ENCODE measurements at places on chromosomes 16 and 17.

- no peak for DNase-seq
Measured at GRCh38 chr16:55438281-55438680, 40.7 kb upstream of the MMP2 start.

DNA sequence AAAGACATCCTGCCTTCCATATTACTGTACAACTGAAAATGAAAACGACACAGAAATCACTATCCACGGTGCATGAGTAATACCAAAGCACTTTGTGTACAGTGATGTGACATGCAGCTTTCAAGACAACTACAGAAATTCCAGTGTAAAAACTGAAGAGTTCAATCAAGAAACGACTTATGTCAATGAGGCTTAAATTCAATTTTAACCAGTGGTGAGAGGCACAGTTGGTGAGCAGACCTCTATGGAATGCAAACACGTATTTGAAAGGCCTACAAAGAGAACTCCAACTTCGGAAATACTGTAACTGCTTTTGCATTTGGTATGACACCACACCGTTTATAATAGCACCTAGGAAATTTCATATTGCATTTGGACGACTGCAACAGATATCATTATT, 87.6 kb downstream of the USP31 start:
- no peak for DNase-seq

DNA sequence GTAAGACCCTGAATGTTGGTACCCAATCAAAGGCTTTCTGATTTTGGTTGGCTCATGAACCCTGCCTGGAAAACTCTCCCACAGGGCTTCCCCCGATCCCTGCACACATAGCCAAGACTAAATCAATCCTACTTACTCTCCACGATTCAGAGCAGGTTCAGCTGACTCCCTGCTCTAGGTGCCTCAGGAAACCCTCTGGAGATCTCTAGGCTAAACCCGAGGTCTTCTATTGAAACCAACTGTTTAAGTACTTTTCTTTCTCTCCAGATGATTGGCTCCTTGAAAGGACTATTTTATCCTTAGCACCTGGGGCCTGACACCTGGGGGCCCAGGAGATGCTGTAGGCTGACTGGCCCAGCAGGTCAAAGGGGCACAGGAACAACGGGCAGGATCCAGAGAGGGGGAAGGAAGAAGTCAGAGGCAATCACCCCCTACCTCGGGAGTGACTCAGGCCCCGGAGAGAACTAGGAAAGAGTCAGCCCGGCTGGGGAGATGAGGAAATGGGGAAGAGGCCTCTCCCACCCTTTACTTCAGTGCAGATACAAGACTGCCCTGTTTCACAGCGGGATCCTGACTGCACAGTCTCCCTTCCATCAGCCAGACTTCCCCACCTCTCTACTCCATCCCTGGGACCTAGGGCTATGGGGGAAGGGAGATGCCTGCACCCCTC, 2.0 kb downstream of the TBC1D10B start:
- no peak for DNase-seq

- no peak for DNase-seq
Measured at GRCh38 chr16:17448640-17449638, 21.8 kb downstream of the XYLT1 start.

GRCh38 chr17:10141436-10141835, 57.0 kb downstream of the GAS7 start:
- DNase-seq: no peak

DNA sequence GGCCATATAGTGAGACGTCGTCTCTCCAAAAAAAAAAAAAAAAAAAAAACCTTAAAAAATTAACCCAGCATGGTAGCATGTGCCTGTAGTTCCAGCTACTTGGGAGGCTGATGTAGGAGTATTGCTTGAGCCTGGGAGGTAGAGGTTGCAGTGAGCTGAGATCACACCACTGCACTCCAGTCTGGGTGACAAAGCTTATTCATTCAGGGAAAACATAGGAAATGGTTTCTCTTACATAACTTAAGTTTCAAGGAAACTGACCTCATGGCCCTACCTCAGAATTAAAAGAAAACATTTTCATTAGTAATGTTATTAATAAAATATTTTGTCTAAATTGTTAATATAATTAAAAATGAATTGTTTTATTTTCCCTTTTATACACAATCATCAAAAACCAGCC, 31.4 kb downstream of the COG1 start:
- no peak for DNase-seq

- no peak for DNase-seq
Measured at GRCh38 chr16:84600343-84601229, 17.3 kb downstream of the COTL1 start.

GRCh38 chr16:85715169-85716021, 26.6 kb upstream of the GINS2 start:
- no peak for DNase-seq

Measured in kidney epithelial cell (primary cell).